ENCODE measurements at places on chromosomes 1 and 21. TPM values are rescaled to one million over a fixed set of nuclear protein-coding genes. Genes with fewer than 3 reads are reported as not detected.

GRCh38 chr1:206653715-206654459 lies 18.6 kb downstream of the DYRK3 start:
- no peak for DNase-seq

- no peak for DNase-seq
Measured at GRCh38 chr1:246795906-246796694, 71.9 kb downstream of the SCCPDH start.

DNA sequence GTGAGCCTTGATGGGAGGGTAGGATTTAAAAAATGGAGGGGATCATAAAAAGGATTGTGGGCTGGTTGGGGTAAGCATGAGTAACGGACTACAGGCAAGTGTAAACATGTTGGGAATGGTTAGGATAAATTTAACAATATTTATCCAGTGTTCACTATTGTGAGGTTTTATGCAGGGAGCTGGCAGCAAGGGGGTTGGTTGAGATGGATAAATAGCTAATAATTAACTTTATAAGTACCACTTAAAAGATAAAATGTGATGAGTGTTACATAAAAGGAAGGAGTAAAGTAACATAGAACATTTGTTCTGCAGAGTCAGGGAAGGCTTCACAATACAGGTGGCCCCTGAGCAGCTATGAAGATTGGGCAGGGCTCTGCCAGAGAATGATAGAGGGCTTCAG lies 109.0 kb downstream of the NGF start:
- DNase-seq: peak; percentile 80

Gene E2F2
- 4.7 TPM for total RNA-seq

Gene THEM5
- not detected for total RNA-seq

DNA sequence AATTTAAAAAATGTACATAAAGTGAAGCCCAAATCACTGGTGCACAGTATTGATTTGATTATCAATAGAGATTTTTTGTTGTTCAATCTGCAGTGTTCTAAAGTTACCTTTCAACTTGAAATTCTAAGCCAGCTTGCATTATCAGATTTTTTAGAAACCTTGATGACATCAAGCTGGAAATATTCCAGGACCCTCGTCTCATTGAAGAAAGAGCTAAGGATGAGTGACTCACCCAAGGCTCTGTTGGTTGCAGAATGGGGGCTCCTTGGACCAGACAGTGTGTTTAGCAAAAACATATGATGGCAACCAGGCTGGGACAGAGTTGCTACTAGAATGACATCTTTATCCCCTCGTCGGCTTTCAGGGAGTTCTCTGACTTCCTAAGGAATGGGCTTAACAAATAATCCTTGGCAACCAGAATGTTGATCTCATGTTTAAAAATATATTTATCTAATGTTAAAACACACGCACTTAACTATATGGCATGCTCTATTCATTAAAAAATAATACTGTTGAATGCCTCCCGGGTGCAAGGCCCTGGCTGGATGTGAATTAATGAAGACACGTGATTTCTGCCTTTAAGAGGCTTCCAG lies 79.7 kb downstream of the RUNX3 start:
- DNase-seq: no peak

- DNase-seq: no peak
Measured at GRCh38 chr1:187070076-187070475, 241.3 kb downstream of the PLA2G4A start.

DNA sequence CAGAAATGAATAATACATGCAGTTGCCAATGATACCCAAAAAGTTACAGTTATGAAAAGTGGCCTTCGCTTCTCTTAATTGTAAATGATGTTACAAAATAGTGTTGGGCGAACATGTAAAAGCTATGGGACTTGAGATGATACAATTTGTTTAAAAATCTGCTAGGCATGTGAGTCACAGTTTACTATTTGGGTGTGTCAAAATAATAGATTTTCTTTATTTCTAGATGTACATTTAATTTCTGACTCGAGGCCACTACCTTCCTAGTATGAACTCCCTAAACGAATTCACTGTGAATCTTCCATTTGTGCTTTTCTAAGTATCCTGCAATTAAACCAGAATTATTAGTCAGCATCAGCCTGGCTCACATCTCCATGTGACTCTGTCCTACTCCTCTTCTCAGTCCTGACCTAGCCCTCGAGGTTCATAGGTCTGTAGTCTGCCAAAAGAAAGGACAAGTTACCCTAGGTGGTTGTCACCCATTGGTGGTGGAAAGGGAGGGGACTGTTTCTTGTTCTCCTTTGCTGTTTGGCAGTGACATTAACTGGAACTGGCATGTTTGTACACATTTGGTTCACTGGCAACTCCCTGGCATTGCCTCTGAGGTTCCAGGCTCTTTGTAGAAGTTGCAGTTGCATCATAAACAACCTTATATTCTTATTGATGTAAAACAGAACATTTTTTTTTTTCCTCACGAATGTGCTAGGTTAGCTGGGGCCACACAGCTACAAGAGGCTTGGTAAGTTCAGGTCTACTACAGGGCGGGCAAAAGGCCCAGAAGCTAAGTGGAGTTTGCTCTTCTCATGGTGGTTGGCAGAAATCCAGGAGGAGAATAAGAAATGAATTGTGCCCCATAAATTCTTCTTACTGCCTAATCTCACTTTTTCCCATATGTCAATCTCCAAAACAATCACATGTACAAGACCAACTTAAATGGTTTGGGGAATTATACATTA lies 746.5 kb upstream of the ADAMTS5 start:
- DNase-seq: peak; percentile 21

GRCh38 chr1:42250164-42250563 lies 84.9 kb downstream of the FOXJ3 start:
- no peak for DNase-seq

- no peak for DNase-seq
Measured at GRCh38 chr1:10339815-10340214, 59.0 kb upstream of the PGD start.

GRCh38 chr1:43930168-43930948 lies 3.2 kb upstream of the ARTN start:
- no peak for DNase-seq

Gene LAD1
- total RNA-seq: 238 TPM

DNA sequence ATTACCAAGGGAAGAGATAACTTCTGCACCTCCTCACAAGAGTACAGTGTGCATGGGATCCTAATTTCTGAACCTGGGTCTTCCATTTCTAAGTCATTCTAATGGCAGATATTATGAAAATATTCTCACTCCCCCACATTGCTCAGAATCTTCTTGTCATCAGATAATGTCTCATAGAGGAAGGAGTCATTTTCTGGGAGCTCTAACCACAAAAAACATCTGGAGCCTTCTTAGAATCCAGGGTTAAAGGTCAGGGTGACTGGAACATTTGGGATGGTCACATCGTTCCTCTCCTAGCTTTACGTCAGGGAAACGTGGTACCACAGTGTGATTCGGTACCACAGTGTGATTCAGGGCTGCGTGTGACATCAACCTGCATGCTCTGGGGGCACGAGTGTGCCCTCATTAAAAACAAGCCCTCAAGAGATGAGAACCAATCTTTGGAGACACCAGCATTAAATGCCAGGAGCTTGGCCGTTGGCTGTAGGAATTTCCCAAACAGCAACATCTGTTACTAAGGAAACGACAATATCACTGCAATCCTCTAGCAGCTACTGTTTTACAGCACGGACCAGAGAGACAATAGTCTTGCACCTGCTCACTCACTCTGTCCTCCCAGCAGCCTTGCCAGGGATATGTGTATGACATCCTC lies 179.1 kb downstream of the PSMG1 start:
- DNase-seq: no peak

- DNase-seq: no peak
Measured at GRCh38 chr1:97980530-97980929, 59.7 kb upstream of the DPYD start.

DNA sequence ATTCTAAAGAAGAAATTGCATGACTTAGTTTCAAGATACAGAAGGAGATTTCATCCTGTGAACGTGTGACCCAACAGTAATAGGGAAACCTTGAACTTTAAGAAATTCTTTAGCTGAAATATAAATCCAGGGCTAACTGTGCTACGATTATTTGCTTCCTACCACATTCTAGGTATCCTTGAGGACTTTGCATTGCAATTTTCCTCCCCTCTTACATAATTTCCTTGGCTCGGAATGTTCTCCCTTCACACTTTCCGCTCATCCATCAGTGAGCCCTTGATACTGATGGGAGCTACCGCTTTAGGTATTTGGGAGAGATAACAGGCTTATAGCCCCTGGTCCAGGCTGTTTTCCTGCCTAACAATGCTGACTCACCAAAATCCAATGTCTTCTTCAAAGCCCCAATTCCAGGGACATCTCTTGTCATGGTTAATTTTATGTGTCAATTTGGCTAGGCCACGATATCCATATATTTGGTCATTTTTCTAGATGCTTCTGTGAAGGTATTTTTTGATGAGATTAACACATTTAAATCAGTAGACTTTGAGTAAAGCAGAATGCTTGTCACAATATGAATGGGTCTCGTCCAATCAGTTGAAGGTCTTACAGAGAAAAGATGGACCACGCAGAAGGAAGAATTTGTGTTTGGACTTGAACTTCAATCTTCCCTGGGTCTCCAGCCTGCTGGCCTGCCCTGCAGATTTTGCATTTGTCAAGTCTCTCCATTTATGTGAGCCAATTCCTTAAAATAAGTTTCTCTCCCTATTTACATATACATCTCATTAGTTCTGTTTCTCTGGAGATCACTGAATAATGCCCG lies 121.2 kb downstream of the PTPN14 start:
- DNase-seq: no peak

DNA sequence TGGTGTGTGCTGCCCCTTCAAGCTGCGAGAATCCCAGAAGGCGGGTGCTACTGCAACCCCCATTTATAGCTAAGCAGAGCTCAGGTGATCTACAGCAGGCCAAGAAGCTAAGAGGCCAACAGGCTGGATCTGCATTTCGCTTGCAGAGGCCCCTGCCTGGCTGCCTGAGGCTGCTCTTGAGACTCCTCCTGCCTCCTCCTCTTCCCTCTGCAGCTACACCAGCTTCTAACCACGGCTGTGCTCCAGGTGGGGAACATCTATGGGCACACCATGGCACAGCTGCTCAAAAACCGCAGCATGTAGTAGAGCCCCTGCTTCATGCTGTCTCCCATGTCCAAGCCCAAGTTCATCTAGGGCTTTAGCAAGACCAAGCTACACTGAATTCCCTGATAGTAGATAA lies 72.9 kb upstream of the ZNF678 start:
- DNase-seq: no peak

- no peak for DNase-seq
Measured at GRCh38 chr1:46341222-46342083, 846 bp downstream of the NSUN4 start.

Gene GJB4
- 1.9 TPM for total RNA-seq

DNA sequence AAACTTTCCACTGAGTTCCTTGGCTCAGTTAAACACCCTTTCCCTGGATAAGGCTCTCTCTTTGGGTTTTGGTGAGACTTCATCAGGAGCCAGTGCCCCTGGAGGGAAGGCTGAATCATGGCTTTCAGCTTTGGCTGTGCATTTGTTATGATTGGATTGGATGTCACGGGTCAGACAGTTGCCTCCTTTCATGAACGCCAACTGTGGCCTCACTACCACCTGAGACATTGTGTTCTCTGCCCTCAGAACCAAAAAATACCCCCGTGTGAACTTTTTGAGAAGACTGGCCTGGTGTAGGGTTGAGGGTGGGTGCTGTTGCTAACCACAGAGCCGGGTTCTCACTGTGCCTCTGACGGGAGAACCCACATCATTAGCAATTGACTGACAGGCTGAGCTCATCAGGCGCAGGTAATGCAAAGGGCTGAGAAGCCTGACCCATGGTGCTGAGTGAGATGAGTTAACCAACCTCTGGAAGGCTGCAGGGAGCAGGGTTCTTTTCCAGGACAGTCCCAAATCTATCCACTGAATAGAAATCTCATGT lies 65.6 kb downstream of the HHAT start:
- no peak for DNase-seq

Gene S100A7
- total RNA-seq: not detected

DNA sequence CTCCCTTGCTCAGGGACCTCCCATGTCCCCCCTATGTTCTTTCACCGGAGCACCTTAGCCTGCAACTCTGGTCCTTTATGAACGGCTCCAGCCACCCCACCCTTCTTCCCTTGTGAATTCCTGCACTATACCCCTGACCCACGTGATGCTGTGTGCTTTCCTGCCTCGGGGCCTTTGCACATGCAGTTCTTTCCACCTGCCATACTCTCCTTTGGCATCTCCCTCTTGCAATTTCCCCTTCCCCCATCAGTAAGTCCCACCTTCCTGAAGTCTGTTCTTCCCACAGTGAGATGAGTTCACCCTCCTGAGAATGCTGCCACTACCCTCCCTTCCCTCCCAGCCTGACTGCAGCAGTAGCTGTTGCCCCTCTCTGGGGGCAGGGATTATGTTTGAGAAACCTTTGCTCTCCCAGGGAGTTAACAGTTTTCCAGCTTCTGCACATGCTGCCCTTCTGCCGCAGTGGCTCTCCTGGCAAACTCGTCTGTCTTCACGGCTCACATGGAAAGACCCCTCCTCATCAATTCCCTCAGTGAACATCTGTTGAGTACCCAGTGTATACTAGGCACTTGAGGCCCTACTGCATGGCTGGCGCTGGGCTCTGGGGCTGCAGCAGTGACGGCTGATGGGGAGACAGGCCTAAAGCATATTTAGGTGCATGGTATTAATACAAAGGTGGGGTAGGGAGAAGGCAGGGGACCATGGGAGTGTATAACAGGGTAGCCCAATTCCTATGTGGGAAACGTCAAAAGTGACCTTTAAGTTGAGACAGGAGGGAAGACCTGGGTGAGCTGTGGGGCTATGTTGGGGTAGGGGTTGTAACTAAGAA lies 9.7 kb downstream of the ZNF362 start:
- no peak for DNase-seq

- no peak for DNase-seq
Measured at GRCh38 chr1:231625975-231626534, 535 bp upstream of the DISC1 start.

DNA sequence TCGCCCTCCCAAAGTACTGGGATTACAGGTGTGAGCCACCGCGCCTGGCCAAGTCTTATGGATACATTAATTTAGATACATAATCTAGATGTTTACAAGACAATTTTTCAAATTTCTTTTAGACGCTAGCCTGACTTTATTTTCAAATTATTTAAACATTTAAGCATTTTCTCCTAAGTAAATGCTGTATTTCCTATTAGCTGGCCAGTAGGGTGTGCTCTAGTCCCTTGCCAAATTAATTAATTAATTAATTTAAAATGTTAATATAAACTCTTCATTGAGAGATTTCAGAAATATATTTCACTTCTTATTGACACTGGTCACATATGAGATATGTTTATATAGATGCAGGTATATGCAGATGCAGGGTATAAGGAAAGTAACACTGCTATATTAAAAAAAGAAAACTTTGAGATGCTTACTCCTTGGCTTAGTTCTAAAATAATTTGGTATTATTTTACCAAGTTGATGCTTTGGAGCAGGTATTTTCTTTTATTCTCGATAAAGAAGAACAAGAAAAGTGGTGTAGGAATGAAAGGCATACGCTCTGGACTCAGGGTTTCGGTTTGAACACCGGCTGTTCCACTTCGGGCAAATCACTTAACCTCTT lies 5.2 kb upstream of the ERRFI1 start:
- peak; percentile 83 for DNase-seq

Gene HMGN1
- total RNA-seq: 132 TPM

Gene RIPPLY3
- not detected for total RNA-seq
